ENCODE measurements at places on chromosomes 11 and 22.

GRCh38 chr11:27295928-27296327 lies 67.1 kb downstream of the CCDC34 start:
- DNase-seq: no peak

GRCh38 chr11:88035271-88035670 lies 140.0 kb downstream of the RAB38 start:
- DNase-seq: no peak

DNA sequence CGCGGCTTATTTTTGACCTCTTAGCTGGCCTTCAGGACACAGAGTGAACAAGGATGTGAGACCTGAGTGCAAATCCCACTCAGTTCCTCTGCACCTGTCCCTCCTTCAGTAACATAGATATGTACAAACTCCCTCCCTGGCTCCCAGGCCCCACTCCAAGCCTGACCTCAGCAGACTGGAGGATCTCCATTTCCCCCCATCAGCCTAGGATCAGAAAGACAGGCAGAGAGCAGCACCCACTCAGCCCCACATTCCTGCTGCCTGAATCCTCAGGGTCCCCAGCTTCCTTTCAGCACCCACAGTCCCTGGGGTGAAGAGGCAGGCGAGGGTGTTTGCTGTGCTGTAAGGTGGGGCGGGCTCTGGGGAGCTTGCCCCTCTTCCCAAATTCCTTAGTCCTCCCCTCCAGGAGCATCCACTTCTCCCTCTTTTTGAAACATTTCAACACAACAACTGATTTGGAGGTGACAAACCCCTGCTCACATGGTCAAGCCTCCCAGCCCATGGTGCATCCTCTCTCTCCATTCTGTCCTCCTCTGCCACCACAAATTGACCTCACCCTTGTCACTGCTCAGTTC lies 151.1 kb downstream of the FEZ1 start:
- no peak for DNase-seq

DNA sequence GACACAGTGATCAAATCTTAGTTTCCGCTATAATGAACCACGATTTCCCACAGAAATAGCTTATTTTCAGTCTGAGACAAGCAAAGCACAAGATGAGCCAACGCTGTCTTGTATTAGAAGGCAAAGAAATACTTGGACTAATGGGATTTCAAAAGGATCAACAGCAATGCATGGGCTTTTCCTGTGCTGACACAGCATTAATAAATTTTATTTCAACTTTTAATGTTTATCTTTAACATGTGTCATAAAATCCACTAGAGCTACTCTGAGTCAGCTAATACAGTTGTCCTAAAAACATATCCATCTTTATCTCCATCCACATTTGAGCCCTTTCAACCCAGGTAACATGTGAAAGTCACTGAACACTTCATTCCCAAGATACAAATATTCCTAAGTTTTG lies 15.5 kb upstream of the SLC25A17 start:
- no peak for DNase-seq

GRCh38 chr11:72932132-72932570 lies 117.9 kb downstream of the ATG16L2 start:
- no peak for DNase-seq

Measured in Kasumi-1 (cell line).